ENCODE measurements at places on chromosomes 12 and 14. TPM values are rescaled to one million over a fixed set of nuclear protein-coding genes. Genes with fewer than 3 reads are reported as not detected.

The CCDC177 gene
- total RNA-seq = not detected

The NOC4L gene
- total RNA-seq = 11.2 TPM

The ISM2 gene
- total RNA-seq = not detected

The MFAP5 gene
- 57.9 TPM for total RNA-seq

The TSPAN11 gene
- 10.0 TPM for total RNA-seq

The TRPV4 gene
- total RNA-seq = 3.2 TPM

The KIF21A gene
- total RNA-seq = 4.7 TPM

GRCh38 chr14:84671776-84672175 is 858.2 kb upstream of the FLRT2 start:
- DNase-seq = no peak

DNA sequence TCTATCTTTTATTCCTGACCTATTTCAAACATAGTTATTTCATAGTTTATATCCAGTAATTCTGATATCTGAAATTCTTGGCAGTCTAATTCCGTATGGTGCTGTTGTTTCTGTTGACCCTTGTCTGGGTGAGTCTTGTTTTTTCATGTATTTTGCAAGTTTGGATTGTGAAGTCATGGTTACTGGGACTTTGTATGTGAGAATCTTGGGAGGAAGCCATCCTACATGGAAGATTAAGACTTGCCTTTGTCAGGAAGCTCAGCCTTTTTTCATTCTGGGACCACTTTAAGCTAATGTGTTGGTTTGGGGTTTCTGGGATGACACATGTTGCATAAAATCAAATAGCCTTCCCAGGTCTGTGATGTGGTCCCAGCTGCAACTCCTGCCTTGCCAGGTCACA is 191.6 kb upstream of the E2F7 start:
- DNase-seq = no peak

DNA sequence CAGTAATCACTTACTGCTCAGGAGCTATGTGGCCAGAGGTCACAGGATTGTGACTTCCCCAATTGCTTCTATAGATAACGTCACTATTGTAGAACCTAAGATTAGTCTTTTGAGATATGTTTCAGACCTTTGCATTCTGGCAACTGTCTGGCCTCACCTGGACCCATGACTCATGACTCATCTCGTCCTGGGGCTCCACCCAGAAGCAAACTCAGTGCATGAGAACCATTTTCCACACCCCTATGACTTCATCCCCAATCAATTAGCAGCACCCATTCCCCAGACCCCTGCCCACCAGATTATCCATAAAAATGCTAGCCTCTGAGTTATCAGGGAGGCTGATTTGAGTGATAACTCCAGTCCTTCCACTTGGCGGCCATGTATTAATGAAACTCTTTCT is 186.9 kb downstream of the EMP1 start:
- DNase-seq = no peak

GRCh38 chr12:111926631-111927030 is 84.6 kb downstream of the MAPKAPK5 start:
- DNase-seq = no peak

DNA sequence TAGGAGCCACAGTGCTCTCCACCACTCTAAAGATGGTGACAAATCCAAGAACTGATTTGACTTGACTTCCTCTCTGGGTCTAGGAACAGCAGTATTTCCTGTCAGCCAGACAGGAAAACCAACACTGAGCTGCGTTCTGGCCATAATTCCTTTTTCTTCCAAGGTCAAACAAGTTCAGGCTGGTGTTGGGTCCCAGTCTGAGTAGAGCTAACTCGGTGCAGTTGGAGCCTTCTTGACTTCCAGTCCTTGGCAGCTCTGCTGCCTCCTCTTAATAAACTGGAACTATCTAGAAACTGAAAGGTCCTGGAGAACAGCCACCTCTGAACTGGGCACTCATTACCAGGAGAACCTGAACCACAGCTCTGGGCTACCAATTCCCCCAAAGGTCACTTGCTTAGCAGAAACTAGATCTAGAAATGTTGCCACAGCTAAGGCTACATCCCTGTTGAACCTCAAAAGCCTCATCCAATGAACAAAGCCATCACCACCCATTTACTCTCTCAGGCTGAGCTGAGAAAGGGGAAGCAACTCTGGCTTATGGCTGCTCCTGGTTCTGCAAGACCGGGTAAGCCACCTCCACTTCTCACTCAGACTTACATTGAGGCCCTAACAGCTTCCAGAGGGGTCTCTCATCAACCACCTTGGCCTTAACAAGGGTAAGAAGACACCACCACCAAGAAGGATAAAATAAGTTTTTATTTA is 27.7 kb downstream of the MAX start:
- DNase-seq = no peak

- no peak for DNase-seq
Observed at GRCh38 chr14:69662636-69663299, 51.4 kb downstream of the SUSD6 start.

DNA sequence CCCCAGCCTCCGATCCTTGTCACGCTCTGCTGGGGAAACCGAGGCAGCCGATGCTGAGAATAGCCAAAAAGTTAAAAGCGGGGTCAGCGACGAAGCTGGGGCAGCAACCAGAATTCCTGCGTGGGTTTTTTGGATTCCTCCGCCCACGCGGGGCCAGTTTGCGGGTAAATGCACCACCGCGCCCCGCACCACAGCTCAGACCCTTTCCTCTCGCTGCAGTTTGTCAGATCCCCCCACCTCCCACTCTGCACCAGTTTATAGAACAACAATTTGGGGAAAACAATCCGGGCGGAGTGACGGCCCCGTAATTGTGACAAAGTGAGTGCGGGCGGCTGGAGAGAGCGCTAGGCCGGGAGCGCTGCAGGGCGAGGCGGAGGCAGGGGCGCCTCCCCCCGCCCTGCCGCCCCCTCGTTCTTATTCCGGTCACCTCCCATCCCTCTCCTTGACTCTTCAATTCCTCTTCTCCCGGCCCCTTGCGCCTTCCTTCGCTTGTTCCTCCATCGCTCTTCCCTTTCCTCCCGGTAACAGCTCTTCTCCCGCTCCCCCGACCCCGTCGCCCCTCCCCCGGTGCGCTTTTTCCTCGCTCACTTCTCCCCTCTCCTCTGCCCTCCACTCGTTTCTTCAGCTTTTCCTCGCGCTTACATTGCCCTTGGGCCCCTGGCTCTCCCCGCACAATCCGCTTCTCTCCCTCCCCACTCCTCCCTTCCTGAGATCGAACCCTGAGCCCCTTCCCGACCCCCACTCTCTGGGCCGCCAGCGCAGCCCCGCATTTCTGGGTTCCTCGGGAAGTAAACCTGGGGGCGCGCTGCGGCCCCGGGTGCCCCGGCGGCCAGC is 646 bp upstream of the DNAJC22 start:
- peak; percentile 92 for DNase-seq

- DNase-seq = no peak
Observed at GRCh38 chr12:112963227-112963861, 15.0 kb upstream of the OAS2 start.

DNA sequence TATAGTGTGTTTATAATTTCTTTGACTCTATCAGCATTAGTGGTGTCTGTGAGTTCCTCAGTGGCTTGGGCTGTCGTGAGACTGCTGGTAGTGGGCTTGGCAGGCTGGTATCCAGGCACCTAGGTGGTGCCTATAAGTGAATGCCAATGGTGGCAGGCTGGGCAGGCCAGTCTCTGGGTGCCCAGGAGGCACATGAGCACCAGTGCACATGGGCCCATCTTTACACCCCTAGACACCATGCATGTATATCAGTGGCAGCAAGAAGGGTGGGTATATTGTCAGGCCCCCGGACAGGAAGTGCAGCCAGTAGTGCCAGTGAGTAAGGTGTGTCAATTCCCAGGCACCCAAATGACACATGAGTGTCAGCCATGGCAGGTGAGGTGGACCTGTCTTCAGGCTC is 138.2 kb downstream of the PRKD1 start:
- DNase-seq = no peak

DNA sequence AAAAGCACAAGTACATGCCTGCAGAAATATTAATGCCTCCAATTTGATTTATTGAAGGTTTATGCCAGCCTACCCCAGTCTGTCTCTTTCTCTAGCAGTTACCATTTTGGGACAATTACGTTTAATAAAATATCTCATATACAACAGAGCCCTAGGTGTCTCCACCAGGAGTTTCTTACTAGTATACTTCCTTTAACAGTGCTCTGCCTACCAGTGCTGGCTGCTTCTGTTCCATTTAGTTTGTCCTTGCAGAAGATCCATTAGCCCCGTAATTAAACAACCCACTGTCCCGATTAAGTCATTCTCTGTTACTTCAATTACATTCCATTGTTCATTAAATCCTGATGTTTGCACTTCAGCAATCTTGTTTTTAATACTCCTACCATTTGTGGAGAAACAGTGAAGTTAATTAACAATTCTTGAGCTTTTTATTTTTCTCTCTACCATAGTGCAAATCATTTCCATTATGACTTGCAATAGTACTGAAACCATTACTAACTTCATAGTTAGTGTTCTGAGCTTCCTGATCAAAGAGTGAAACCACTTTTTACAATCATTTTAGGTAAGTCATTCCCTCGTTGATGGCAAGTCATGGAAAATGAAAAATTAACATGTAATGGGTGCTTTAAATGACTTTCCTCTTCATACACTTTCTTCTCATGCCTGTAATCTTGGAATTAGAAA is 121.1 kb downstream of the PLXNC1 start:
- no peak for DNase-seq

DNA sequence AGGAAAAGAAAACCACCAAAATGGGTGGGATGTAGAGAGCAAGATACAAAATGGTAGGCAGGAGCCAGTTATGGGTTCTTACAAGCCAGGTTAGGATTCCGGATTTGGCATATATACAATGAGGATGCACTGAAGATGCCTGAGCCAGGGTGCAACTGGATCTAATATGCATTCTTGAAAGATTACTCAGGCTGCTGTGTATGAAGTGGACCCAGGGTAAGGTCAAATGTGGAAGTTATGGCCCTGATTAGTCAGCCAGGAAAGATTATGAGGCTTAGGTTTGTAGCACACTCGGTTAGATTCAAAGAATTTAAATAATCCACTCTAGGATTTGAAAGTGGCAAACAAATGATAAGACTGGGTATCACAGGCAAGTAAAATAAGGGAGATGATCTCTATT is 1750.7 kb upstream of the FLRT2 start:
- DNase-seq = no peak

DNA sequence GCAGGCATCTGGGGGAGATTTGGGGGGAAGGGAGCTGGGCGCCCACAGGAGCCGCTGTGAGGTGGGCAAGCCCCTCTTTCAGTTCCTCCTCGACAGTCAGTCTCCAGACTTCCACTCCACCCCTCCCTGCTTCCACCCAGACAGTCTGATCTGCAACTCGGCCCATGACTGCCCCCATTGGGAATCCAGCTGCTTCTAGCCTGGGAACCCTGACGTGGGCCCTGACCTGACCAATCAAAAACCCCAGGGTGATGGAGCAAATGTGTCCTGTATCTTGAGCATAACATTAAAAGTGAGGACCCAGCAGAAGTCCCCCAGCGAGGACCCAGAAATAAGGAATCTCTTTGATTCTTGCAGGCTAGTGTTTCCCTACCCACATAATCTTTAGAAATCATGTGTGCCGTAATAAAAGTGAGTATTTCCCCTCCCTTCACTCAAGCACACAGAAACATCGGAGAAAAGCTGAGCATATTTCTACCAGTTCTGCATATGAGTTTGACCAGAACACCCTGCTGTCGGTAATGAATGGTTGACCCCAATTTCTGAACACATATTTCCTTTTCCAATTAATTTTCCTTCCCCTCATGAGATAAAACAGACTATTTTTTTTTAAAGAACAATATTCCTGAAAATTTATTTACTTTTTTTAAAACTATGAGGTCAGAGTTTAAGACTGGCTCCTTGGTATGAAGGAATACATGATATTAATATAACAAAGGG is 6.4 kb downstream of the SSH1 start:
- DNase-seq = peak; percentile 97

DNA sequence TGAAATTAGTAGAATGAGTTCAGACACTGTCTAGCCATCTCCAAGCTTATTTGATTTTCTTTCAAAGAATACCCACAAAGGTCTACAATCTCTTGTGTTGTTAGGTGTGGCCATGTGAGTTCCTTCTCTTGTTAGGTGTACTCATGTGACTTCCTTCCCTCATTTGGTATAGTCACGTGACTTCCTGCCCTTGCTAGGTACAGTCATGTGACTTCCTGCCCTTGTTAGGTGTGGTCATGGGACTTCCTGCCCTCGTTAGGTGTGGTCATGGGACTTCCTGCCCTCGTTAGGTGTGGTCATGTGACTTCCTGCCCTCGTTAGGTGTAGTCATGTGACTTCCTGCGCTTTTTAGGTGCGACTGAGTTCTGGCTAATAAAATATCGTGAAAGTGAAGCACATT is 179.6 kb downstream of the TMX1 start:
- DNase-seq = no peak

- DNase-seq = no peak
Observed at GRCh38 chr12:27290501-27291168, 42.0 kb upstream of the BMAL2 start.

GRCh38 chr12:104712968-104713367 is 245.1 kb downstream of the SLC41A2 start:
- no peak for DNase-seq

DNA sequence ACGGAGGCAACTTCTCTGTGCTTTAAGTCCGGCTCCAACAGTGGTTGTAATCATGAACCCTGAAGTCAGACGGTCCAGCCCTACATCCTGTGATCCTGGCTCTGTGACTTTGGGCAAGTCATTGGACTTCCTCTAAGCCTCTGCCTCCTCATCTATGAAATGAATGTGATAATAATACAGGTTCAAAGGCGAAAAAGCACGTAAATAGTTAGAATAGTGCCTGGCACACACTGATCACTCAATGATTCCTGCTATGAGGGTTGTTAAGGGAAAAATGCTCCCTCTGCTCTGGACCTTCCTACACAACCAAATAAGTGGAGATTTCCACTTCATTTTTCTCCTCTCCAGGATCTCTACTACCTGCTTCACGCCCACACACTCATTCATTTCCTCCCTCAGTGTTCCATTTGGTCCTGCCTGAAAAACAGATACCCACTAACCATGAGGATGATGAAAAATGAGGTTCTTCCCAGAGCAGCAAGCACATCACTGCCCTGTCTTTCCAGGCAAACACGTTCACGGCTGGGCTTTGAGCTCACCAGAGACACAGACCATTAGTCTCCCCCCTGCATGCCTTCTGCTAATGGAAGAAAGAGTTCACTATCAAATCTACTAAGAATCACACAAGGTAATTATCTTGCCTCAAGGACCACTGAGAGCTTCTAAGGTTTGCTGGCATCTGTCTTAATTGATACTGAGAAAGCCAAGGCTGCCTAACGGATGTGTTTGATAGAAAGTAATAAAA is 13.2 kb downstream of the NUAK1 start:
- no peak for DNase-seq

All from osteoblast (primary cell).